ENCODE measurements at places on chromosomes 4 and X. TPM values are rescaled to one million over a fixed set of nuclear protein-coding genes. Genes with fewer than 3 reads are reported as not detected.

TMEM47 gene
- 24.8 TPM for polyA plus RNA-seq

DRD5 gene
- 0.46 TPM for polyA plus RNA-seq

BCORL1 gene
- 1.0 TPM for polyA plus RNA-seq

PLP1 gene
- 0.88 TPM for polyA plus RNA-seq

MBTPS2 gene
- 11.5 TPM for polyA plus RNA-seq

MAP9 gene
- polyA plus RNA-seq = 32.9 TPM

GNRHR gene
- polyA plus RNA-seq = not detected

PALLD gene
- 19.9 TPM for polyA plus RNA-seq

MTNR1A gene
- not detected for polyA plus RNA-seq

DCLK2 gene
- polyA plus RNA-seq = 134 TPM

EDA gene
- polyA plus RNA-seq = 1.3 TPM

SYNPO2 gene
- 0.10 TPM for polyA plus RNA-seq

ACTRT1 gene
- polyA plus RNA-seq = not detected

NUDT10 gene
- polyA plus RNA-seq = 70.5 TPM

FRMD7 gene
- 1.2 TPM for polyA plus RNA-seq

TLR10 gene
- polyA plus RNA-seq = 0.10 TPM

APOO gene
- polyA plus RNA-seq = 32.7 TPM

RHOXF1 gene
- 1.6 TPM for polyA plus RNA-seq

STBD1 gene
- polyA plus RNA-seq = not detected

MAGED4B gene
- 464 TPM for polyA plus RNA-seq

S100P gene
- polyA plus RNA-seq = not detected

TMEM185A gene
- polyA plus RNA-seq = 36.5 TPM

MAGEB10 gene
- polyA plus RNA-seq = not detected

GRXCR1 gene
- not detected for polyA plus RNA-seq

ASMT gene
- polyA plus RNA-seq = 1.8 TPM

GPRASP3 gene
- polyA plus RNA-seq = 16.4 TPM

USP53 gene
- 5.0 TPM for polyA plus RNA-seq

PCDH18 gene
- 0.80 TPM for polyA plus RNA-seq

UGT2A1 gene
- not detected for polyA plus RNA-seq

GC gene
- polyA plus RNA-seq = not detected
